ENCODE measurements at places on chromosomes 5 and 9. TPM values are rescaled to one million over a fixed set of nuclear protein-coding genes. Genes with fewer than 3 reads are reported as not detected.

TXNDC8 gene
- not detected for total RNA-seq

ZDHHC11 gene
- 6.0 TPM for total RNA-seq

LCN9 gene
- total RNA-seq, result not detected

C7 gene
- total RNA-seq, result not detected

PCA3 gene
- not detected for total RNA-seq

PLAC8L1 gene
- total RNA-seq, result not detected

CCDC112 gene
- 2.4 TPM for total RNA-seq

GRCh38 chr9:131833906-131834305, 94.0 kb upstream of the RAPGEF1 start:
- peaks cover 7% of the 10 kb centered on the region for H3K27me3 ChIP-seq
- DNase-seq, result peak; percentile 13
- no peaks in the 10 kb centered on the region for H3K36me3 ChIP-seq

GRCh38 chr9:99349870-99350269, 127.8 kb downstream of the SEC61B start:
- peaks cover 8% of the 10 kb centered on the region for H3K27me3 ChIP-seq
- DNase-seq, result no peak
- no peaks in the 10 kb centered on the region for H3K4me1 ChIP-seq
- H3K4me3 ChIP-seq, result no peak overlapping the region
- H3K27ac ChIP-seq, result no peak overlapping the region
- H3K36me3 ChIP-seq, result no peaks in the 10 kb centered on the region

- peaks cover 26% of the 10 kb centered on the region for H3K4me1 ChIP-seq
- no peaks in the 10 kb centered on the region for H3K27me3 ChIP-seq
- peak overlapping the region; percentile 6 for H3K27ac ChIP-seq
These were observed 303.3 kb downstream of the DOCK8 start for GRCh38 chr9:517993-518392.

GRCh38 chr5:172846677-172847076, 12.6 kb downstream of the ERGIC1 start:
- H3K36me3 ChIP-seq, result peaks cover 2% of the 10 kb centered on the region
- peaks cover 40% of the 10 kb centered on the region for H3K4me1 ChIP-seq
- H3K27ac ChIP-seq, result no peak overlapping the region
- H3K27me3 ChIP-seq, result no peaks in the 10 kb centered on the region
- no peak overlapping the region for H3K4me3 ChIP-seq

- H3K4me3 ChIP-seq, result peak overlapping the region; percentile 47
- H3K36me3 ChIP-seq, result peaks cover 16% of the 10 kb centered on the region
- H3K27ac ChIP-seq, result peak overlapping the region; percentile 90
- DNase-seq, result peak; percentile 57
- H3K4me1 ChIP-seq, result peaks cover 81% of the 10 kb centered on the region
These were observed 30.4 kb downstream of the CSF2 start for GRCh38 chr5:132103969-132104391.

GRCh38 chr5:167893271-167893670, 398.2 kb upstream of the WWC1 start:
- H3K4me1 ChIP-seq, result no peaks in the 10 kb centered on the region
- no peaks in the 10 kb centered on the region for H3K36me3 ChIP-seq
- no peak for DNase-seq
- H3K27me3 ChIP-seq, result no peaks in the 10 kb centered on the region

GRCh38 chr9:5186416-5187169, 1.2 kb upstream of the INSL6 start:
- DNase-seq, result peak; percentile 76
- H3K4me1 ChIP-seq, result peaks cover 25% of the 10 kb centered on the region
- H3K27ac ChIP-seq, result no peak overlapping the region
- no peaks in the 10 kb centered on the region for H3K27me3 ChIP-seq

- no peaks in the 10 kb centered on the region for H3K36me3 ChIP-seq
- H3K4me1 ChIP-seq, result peaks cover 13% of the 10 kb centered on the region
- H3K27ac ChIP-seq, result no peak overlapping the region
- no peak for DNase-seq
- no peak overlapping the region for H3K4me3 ChIP-seq
These were observed 111.8 kb downstream of the INIP start for GRCh38 chr9:112605963-112606699.

GRCh38 chr5:68898951-68899471, 194.8 kb upstream of the SLC30A5 start:
- H3K27ac ChIP-seq, result no peak overlapping the region
- no peak for DNase-seq
- H3K4me3 ChIP-seq, result no peak overlapping the region
- peaks cover 9% of the 10 kb centered on the region for H3K4me1 ChIP-seq
- H3K27me3 ChIP-seq, result no peaks in the 10 kb centered on the region
- H3K36me3 ChIP-seq, result no peaks in the 10 kb centered on the region

GRCh38 chr5:58138791-58139190, 321.1 kb downstream of the PLK2 start:
- H3K4me3 ChIP-seq, result no peak overlapping the region
- no peak overlapping the region for H3K27ac ChIP-seq
- no peaks in the 10 kb centered on the region for H3K4me1 ChIP-seq

TBCA gene
- 192 TPM for total RNA-seq

DNA sequence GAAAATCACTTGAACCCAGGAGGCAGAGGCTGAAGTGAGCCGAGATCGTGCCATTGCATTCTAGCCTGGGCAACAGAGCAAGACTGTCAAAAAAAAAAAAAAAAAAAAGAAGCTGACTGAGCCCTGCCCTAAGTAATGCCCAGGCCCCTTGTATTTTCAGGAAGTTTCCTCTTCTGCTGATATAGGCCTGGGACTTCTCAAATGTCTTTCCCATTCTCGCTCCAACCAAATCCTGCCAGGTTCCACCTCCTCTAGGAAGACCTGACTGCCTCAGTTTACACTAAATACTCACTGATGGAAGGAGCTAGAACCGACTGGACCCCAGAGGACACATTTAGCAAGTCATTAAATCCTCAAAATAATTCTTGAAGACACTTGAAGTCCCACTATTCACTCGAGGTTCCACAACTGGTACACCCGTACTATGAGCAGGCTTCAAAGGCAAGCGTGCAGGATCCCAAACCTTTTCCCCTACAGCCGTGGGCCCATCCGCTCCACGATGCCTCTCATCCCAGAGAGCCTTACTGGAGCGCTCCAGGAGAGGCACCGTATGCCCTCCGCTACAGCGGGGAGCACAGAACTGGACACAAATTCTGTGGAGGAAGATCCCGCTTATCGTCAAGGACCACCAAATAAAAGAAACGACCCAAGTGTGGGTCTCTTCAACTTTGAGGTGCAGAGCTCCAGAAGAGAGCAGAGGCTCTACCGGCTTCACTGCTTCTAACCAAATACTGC, 676 bp downstream of the NOL6 start:
- peak overlapping the region; percentile 89 for H3K4me3 ChIP-seq
- H3K36me3 ChIP-seq, result peaks cover 39% of the 10 kb centered on the region
- H3K27ac ChIP-seq, result peak overlapping the region; percentile 94

- no peak overlapping the region for H3K27ac ChIP-seq
- no peaks in the 10 kb centered on the region for H3K36me3 ChIP-seq
- peaks cover 4% of the 10 kb centered on the region for H3K27me3 ChIP-seq
- H3K4me3 ChIP-seq, result no peak overlapping the region
- peaks cover 4% of the 10 kb centered on the region for H3K4me1 ChIP-seq
These were observed 31.0 kb upstream of the ALDH1B1 start for GRCh38 chr9:38361473-38361850.

LCN2 gene
- not detected for total RNA-seq

DNAI1 gene
- 0.18 TPM for total RNA-seq

SOHLH1 gene
- total RNA-seq, result not detected

- H3K36me3 ChIP-seq, result no peaks in the 10 kb centered on the region
- DNase-seq, result no peak
- no peak overlapping the region for H3K27ac ChIP-seq
- H3K27me3 ChIP-seq, result peaks cover 13% of the 10 kb centered on the region
- no peak overlapping the region for H3K4me3 ChIP-seq
- no peaks in the 10 kb centered on the region for H3K4me1 ChIP-seq
These were observed 68.7 kb upstream of the SIMC1 start for GRCh38 chr5:176169393-176170063.

ABCA1 gene
- total RNA-seq, result 0.38 TPM

POMT1 gene
- total RNA-seq, result 35.9 TPM

- H3K27ac ChIP-seq, result no peak overlapping the region
- no peaks in the 10 kb centered on the region for H3K27me3 ChIP-seq
- peaks cover 2% of the 10 kb centered on the region for H3K4me1 ChIP-seq
- DNase-seq, result no peak
These were observed 29.6 kb upstream of the LCP2 start for GRCh38 chr5:170327168-170327567.

DNA sequence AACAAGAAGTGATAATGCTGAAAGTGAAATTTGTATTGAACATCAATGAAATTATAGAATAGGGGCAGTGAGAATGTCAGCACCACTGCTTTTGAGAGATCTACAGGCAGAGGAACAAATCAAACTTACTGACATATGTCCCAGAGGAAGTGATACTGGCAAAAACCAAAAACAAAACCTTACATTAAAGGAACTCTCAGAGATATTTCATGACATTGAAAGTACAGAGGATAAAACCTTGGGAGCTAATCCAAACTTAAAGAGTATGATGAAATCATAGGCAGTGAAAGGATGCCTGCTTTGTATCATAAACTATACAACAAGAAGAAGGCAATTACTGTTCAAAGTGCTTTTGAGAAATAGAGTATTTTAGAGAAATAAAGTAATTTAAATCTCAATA, 90.4 kb upstream of the SV2C start:
- peaks cover 12% of the 10 kb centered on the region for H3K27me3 ChIP-seq
- H3K4me1 ChIP-seq, result no peaks in the 10 kb centered on the region
- H3K36me3 ChIP-seq, result no peaks in the 10 kb centered on the region
- H3K4me3 ChIP-seq, result no peak overlapping the region

- H3K27me3 ChIP-seq, result no peaks in the 10 kb centered on the region
- H3K4me3 ChIP-seq, result no peak overlapping the region
- H3K27ac ChIP-seq, result no peak overlapping the region
- peaks cover 23% of the 10 kb centered on the region for H3K4me1 ChIP-seq
These were observed 48.8 kb downstream of the FANCC start for GRCh38 chr9:95268681-95269080.

DNA sequence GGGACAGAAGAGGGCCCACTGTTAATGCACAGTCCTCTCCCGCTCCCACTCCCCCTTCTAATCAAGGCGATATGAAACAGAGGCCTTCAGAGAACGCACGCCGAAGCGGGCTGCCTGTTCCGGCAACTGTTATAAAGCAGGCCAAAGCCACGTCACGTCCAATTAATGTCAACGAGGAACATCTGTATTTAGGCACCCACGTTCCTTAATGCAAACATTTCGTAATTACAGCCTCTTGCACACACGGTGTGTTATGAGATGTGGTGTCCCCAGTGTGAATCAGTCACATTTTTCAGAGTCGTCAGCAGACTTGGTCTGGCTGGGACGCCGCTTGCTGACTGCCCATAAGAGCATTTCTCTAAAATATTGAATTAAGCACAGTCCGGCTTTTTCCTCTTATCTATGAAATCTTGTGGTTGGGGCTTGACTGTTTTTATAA, 339.0 kb downstream of the NSG2 start:
- H3K4me1 ChIP-seq, result no peaks in the 10 kb centered on the region
- no peak overlapping the region for H3K27ac ChIP-seq
- H3K4me3 ChIP-seq, result no peak overlapping the region
- no peak for DNase-seq
- peaks cover 7% of the 10 kb centered on the region for H3K27me3 ChIP-seq

DNA sequence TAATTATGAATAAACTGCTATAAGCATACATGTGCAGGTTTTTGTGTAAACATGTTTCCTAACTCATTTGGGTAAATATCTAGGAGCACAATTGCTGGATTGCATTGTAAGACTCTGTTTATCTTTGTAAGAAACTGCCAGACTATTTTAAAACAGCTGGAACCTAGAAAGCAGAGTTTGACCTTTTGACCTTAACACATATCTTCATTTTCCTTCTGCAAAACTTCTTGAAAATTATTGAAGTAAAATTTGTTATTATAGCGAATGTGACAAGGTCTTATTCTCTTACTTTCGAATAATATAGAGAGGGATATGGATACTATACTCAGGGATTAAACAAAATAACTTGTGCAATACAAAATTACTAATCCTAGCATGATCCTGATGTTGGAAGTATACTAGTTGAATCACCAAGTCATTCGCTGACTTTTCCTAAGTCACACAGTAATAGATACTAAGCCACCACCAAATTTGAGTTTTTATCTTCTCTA, 3.2 kb upstream of the ANXA1 start:
- DNase-seq, result no peak
- no peak overlapping the region for H3K4me3 ChIP-seq
- peaks cover 72% of the 10 kb centered on the region for H3K4me1 ChIP-seq

DNA sequence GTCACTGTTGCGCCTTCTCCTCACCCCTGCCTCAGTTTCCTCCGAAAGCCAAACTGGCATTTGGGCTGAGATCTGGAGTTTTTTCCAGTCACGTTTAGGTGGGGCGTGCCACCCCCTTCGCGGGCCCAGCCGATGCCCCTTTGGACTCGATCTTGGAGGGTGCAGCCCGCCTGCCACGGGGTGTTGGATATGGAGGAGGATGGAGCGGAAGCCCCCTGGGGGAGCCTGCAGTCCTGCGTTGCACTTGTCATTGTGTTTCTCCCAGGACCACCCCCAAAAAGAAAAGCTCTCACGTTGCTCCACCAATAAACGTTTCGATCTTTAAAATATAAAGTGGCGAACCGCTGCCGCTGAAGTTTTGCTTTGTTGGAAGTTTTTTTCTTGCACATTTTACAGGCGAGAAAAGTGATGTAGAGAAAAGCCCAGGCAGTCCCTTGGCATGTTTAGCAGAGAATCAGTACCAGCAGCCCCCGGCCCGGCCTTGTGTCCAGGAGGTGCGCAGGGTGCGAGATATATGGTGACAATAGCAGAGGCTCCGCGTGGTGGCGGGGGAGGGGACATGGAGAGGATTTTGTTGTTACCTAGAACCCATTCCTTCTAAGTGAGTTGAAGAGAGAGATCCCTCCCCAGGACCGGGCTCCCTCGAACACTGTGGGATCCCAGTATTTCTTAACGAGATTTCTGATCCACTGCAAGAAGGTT, 681 bp downstream of the F2R start:
- no peaks in the 10 kb centered on the region for H3K36me3 ChIP-seq
- H3K4me3 ChIP-seq, result peak overlapping the region; percentile 73
- peak; percentile 42 for DNase-seq

DNA sequence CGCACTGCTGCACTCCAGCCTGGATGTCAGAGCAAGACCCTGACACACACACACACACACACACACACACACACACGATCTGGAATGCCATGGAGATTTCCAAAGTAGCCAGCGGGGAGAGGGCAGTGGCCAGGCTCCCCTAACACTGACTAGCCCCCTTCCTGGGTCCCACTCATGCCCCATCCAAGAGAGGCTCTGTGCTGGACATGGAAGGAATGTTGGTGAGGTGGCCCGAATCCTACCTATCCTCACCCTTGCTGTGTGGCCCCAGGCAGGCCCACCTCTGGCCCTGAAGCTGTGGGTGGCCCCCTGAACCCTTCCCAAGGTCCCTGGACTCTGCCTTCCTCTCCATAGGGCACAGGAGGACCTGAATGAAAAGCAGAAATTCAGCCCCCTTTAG, 7.3 kb downstream of the BRD3 start:
- no peak for DNase-seq
- peaks cover 58% of the 10 kb centered on the region for H3K4me1 ChIP-seq
- H3K27ac ChIP-seq, result no peak overlapping the region
- H3K36me3 ChIP-seq, result peaks cover 1% of the 10 kb centered on the region
- H3K27me3 ChIP-seq, result no peaks in the 10 kb centered on the region
- H3K4me3 ChIP-seq, result no peak overlapping the region

Measured in activated CD8-positive, alpha-beta T cell treated with anti-CD3 and anti-CD28 coated beads for 36 hours (primary cell).